ENCODE measurements at places on chromosomes 12 and 14.

GRCh38 chr12:92921877-92922276, 7.2 kb downstream of the EEA1 start:
- DNase-seq = no peak

- no peak for DNase-seq
Measured at GRCh38 chr14:89388853-89389252, 28.2 kb downstream of the FOXN3 start.

DNA sequence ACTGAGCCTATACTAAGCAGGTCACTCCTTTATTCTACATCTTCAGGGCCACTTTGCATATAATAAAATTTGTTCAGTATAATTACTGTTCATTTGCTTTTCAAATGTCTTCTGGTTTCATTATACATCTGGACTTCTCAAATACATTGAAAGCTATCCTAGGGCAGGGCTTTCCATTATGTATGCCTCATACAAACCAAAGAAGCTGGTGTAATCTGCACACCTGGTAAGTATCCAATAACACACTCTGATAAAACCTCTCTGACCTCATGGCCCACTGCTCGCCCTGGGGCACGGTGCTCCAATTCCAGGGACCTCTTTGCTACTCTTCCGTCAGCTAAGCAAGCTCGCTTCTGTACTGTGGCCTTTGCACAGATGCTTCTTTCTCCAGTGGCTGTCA, 21.9 kb upstream of the ISM2 start:
- DNase-seq = no peak

GRCh38 chr14:49218436-49219092, 367.6 kb downstream of the RPS29 start:
- DNase-seq = no peak

GRCh38 chr12:4775936-4776335, 55.7 kb downstream of the GALNT8 start:
- no peak for DNase-seq

GRCh38 chr14:33056213-33056612, 117.5 kb downstream of the NPAS3 start:
- DNase-seq = no peak

DNA sequence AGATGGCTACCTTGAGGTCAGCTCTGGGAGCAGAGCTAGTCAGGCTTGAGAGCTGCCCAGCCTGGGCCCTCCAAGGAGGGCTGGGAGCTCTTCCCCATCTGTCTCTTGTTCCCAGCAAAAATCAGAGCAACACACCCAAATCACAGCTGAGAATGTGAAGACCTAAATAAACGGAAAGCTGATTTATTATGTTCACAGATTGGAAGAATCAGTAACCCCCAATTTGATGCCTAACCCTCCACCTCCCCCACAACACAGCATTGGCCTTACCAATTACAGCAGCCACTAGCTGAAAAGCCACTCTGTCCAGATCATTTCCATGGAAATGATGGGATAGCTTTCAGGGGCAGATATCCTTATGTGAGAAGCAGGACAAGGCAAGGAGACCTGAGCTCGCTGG, 7.1 kb upstream of the ACTN1 start:
- no peak for DNase-seq

GRCh38 chr14:94284221-94284620, 8.8 kb downstream of the SERPINA10 start:
- no peak for DNase-seq

GRCh38 chr14:60632257-60632656, 17.0 kb downstream of the SIX1 start:
- no peak for DNase-seq

DNA sequence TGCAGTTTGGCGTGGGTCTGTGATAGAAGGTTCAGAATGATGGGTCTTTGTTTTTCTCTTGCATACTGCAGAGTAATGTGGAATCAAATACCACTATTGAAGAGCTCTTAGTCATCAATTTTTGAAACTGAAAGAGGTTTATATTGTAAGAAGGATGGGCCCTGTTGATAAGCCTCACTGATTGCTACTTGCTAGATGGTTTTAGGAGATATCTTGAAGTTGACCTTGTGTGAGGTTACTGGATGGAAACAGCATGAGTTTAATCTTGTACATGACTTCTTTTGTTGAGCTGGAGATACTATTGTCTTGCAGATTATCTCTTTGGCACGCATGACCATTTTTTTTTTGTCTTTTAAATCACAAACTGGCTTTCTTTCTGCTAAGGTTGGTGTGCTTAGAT, 13.8 kb downstream of the BICD1 start:
- DNase-seq = no peak

DNA sequence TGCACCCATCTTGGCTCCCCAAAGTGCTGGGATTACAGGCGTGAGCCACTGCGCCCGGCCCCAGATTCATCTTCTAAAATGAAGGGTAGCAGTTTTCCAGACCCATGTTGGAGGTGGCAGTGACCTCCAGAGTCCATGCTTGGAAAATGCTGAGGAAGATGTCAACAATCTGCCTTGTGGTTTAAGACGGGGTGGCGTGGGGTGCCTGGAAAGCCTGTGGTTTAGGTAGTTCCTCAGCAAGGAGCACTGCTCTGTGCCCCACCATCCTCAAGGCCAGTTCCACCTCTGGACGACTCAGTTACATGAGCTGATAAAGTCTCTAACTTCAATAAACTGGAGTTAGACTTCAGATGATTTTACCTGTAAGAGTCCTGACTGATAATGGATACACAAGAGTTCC, 48.6 kb downstream of the DRAM1 start:
- no peak for DNase-seq

- DNase-seq = peak; percentile 31
Measured at GRCh38 chr12:10304161-10304574, 3.5 kb upstream of the KLRD1 start.

DNA sequence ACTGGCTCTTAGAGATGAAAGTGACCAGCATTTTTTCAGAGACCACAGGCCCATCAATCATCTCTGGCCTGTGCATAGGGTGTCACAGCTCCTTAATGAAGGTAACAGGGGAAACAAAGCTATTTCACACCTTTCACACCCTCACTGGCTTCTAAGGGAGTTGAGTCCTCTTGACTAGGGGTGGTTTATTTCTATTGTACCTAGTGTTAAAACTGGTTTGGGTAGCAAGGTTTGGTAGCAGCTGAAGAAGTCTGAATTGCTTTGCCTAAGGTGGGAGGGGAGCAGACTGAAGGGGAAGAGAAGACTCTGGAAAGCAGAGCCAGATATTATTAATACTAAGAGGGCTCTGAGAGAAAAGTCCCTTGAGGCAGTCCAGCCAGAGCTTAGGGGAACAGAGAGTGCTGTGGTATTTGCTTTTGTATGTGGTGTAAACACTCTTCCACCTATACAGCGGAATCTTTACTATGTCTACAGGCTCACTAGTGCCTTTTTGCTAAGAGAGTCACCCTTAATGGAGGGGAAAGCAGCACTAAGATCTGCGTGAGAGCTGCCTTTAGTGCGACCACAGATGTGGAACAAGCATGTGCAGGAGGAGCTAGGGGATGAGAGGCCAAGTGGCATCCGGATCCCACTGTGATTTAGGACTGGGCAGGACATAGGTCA, 95.8 kb downstream of the STXBP6 start:
- no peak for DNase-seq

DNA sequence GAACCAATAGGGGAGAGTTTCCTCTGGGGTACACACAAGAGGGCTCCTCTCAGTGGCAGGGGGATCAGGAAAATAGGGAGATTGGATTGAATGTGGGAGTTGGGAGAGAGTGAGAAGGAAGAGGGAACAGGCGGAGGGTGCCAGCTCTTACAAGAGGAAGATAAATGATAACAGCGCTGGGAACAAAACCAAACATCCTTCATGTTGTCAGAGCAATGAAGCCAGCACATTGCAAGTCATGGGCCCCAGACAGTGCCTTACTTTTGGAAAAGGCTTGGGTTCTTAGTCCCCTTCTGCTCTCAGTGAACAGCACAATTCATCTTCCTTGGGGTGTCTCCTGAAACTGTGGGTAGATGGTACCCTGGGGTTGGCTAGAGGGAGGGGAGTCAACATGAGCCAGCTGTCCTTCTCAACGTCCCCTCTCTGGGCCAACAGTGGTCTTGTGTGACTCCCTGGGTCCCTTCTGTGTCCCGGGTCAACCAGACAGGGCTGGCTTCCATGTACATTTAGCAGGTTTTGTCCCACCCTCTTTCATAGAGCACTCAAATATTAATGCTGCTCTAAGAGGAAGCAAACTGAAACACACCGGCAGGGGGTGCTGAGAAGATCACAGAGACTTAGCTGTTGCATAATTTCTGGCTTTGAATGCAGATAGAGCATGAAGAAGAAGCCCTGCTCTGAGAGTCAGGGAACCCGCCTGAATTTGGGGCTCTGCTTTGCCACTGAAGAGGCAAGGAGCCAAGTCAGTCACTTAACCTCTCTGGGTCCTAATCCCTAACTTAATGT, 138.5 kb downstream of the ESRRB start:
- no peak for DNase-seq

All from AG04449 (cell line).